ENCODE measurements at places on chromosomes 7 and 10.
A peak's percentile ranks its signal among the peaks of the same experiment; 100 is the strongest.

GRCh38 chr7:101502466-101503098, 126.5 kb downstream of the MYL10 start:
- no peak for DNase-seq

DNA sequence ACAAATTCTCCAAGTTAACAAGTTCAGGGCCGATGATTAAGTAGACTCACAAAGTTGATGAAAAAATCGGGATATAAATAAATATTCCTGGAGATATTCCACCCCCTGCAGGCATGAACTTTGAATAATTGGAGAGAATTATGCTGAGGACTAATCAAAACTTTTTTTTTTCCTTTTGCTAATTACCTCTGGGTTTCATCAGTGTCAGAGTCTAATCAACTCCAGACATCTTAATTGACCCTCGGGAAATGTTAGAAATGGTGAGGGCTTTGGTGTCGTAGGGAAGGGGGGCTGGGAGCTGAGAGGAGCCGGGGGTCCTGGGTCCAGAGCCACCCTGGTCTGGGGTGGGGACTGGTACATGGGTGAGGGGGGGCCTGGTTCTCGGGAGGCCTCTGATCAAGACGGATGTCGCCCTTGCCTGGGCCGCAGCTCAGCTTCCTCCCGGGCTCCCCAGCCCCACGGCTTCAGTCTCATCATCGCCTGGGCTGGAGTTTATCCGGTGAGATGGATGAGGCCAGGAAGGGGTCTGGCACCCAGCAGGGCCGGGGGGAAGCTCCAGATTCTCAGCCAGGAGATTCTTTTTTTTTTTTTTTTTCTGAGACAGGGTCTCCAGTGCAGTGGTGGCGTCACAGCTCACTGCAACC, 30.4 kb upstream of the ELFN1 start:
- no peak for DNase-seq

- DNase-seq = no peak
Observed at GRCh38 chr10:15200626-15201025, 32.1 kb upstream of the NMT2 start.

DNA sequence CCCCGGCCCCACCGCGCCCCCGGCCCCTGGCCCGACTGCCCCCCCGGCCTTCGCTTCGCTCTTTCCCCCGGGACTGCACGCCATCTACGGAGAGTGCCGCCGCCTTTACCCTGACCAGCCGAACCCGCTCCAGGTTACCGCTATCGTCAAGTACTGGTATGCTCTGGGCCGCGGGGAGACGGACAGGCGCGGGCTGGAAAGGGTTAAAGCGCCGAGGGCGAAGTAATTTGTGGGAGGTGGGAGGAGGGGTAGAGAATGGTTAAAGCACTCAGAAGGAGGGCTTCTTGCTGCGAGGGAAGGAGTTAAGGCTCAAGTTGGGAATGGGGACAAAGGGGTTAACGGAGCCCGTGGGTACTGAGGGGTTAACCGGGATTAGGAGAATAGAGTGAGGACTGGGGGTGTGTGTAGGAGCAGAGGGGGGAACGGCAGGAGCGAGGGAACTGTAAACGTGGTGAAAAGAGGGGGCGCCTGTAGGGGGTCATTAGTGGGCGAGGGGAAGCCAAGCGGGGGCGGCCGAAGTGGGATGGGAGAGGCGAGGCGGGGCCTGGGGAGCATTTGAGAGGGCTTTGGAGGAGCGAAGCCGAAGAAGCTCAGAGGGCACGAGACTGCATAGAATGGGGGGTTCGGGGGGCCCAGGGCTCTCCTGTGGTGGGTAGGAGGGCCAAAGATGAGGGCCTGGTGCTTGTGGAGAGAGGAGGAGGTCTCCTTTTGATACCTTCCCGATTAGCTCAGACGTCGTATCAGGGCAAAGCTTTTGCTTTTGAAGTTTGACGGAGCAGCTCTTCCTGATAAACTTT, 605 bp downstream of the SUFU start:
- peak; percentile 51 for DNase-seq

GRCh38 chr10:77405771-77406241, 231.8 kb downstream of the KCNMA1 start:
- DNase-seq = peak; percentile 65

DNA sequence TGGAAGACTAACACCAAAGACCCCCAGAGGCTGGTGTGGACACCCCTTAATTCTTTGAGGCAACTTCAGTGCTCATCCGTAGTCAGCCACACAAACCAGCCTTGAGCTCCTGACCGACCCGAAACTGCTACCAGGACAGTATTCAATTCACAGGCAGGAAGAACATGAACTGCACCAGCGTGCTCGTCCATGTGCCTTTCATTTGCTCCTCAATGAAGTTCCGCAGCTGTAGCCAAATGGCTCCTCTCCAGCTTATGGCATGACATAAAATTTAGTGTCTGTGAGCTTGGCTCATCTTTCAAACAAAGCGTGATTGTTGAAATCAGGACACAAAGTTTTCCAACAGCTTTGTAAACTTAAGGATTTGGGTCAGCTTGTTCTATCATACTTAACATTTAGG, 144.1 kb upstream of the FAM171A1 start:
- no peak for DNase-seq

DNA sequence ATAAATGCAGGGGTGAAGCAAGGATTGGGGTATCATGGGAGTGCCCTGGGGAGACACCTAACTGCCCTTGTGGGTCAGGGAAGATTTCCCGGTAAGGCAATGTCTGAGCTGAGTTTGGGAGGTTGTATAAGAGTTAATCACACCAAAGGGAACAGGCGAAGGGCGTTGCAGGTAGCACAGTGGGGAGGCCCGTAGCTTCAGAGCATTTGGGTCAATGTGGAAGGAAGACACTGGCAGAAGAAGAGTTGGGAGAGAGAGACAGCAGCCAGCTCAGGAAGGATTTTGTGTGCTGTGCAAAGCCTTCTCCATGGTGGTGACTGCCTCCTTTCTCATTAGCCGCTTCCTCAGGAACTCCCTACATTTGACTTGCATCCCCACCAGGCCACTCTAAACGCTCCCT, 80.8 kb upstream of the LEP start:
- no peak for DNase-seq

GRCh38 chr7:54991341-54991740, 27.5 kb upstream of the EGFR start:
- DNase-seq = no peak

DNA sequence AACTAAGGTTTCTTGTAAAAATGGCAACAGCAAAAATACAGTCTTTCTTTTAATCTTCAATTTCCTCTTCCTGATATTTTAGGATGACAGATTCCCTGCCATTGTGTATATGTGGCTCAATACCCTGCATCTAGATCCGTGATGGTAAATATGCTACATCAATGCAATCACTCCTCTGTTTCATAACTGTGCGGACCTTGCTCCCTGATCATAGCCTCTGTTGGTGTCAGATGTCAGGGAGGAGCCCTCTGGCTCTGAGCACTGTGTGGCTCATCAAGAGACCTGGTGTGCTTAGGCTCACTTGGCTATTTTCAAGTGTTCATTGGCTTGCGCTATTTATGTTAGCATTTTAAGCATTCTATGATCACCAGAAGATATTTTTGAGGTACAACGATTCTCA, 33.0 kb upstream of the AGR3 start:
- DNase-seq = no peak

- DNase-seq = no peak
Observed at GRCh38 chr7:45416846-45417245, 157.3 kb upstream of the ADCY1 start.

DNA sequence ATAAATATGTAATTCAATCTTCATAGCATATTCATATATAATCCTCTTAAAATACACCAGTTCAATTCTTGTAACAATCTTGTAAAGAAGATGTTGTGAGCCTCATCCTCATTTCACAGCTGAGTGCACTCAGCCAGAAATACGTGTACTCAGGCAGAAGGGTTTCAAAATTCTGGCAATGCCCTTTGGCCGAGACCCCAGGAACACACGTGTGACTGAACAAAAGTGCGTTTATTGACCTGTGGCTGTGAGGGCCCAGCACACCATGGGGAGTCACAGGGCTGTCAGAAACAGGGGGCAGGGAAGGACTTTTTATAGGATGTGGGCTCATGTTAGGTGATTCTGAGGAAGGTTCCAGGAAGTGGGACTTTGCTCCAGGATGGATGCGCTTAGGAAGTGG, 21.5 kb downstream of the GIMAP8 start:
- no peak for DNase-seq

- no peak for DNase-seq
Observed at GRCh38 chr10:103224133-103224532, 21.6 kb upstream of the RPEL1 start.

DNA sequence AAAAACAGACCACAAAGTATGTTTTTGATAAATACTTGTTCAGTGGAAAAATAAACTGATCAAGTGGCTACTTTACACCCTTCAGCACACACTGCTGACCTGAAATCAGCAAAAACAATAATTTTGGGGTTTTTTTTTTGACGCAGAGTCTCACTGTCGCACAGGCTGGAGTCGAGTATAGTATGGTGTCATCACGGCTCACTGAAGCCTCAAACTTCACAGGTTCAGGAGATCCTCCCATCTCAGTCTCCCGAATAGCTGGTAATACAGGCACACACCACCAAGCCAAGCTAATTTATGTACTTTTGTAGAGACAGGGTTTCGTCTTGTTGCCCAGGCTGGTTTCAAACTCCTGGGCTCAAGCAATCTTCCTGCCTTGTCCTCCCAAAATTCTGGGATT, 30.6 kb downstream of the TARP start:
- no peak for DNase-seq

DNA sequence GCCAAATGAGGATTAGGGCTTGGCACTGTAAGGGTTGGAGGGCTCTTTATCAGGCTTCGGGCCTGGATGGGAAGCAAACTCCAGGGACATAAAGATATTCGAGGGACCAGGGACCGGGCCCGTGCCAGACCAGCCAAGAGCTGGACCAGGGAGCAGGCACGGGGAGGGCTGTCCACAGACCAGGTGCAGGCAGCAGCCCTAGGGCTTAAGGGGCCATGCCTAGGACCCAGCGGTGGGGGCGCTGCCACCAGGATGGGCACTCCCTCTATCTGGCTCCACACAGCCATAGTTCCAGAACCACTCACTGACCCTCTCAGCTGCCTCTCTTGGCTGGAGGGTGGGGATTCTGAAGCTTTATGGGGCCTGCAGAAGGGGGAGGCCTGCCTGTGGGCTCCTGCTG, 32.9 kb downstream of the FAM241B start:
- no peak for DNase-seq

- DNase-seq = no peak
Observed at GRCh38 chr10:47444047-47444446, 39.9 kb downstream of the ANXA8 start.

DNA sequence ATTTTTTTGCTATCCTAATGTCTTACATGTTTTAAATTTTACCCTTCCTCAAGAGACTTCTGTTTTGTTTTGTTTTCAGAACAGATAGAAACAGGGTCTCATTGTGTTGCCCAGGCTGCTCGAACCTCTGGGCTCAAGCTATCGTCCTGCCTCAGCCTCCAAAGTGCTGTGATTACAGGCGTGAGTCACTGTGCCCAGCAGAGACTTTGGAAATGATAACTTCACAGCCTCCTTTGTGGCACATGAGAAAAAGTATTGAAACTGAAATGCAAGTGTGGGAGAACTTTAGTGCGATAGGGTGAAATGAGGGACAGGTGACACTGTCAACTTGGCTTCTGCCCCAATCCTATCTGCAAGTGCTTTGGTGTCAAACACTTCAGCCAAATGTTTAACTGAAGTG, 21.6 kb downstream of the IRF5 start:
- no peak for DNase-seq

- no peak for DNase-seq
Observed at GRCh38 chr10:132289439-132289838, 18.3 kb downstream of the STK32C start.

GRCh38 chr10:74491014-74491413, 335.4 kb upstream of the KAT6B start:
- DNase-seq = no peak

- peak; percentile 60 for DNase-seq
Observed at GRCh38 chr7:137920637-137921399, 74.0 kb upstream of the DGKI start.

- DNase-seq = no peak
Observed at GRCh38 chr7:134892963-134893362, 93.3 kb upstream of the AGBL3 start.

DNA sequence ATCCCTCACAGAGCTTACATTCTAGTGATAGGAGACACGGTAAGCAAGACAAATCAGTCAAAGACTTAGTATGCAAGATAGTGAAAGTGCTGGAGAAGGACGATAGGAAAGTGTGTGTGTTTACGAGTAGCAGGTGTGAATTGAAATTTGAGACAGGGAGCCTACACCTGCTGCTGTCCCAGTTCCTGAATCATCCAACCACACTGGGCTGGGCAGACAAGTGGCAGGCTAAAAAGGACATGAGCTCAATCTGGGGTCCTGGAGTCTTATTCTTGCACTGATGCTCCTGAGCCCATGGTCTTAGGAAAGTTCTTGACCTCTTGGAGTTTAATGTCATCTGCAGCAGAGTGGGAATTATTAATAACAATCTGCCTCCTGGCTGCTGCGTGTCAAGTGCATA, 16.2 kb downstream of the RBP3 start:
- no peak for DNase-seq

DNA sequence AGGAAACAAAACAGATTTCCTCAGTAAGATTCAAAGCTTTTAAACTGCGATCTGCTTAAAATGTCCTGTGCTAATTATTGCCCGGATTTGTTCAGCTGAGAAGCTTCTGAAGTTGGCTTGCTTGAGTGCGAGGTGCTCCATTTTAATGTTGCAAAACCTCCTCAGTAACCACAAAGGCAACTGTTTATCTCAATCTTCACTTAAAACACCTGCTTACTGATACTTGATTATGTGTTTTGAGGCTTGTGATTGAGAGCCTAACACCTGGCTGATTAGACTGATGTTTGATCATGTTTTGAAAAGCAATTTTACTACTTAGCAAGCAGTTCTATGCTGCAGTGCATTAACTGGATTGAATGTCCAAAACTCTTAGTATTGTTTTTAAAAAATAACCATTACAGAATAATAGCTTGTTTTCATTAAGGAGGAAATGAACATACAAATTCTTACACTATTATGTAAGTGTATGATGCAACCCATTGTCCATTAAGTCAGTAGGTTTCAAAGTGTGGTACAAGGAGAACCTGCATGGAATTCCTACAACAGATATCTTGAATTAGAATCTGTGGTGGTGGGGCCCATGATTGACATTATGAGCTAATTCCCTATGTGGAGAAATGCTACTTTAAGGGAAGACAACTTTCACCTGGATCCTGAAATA, 96.9 kb upstream of the FAM180A start:
- no peak for DNase-seq
